Coronary artery (tissue), 2 donors: ENCODE measurements at places on chromosomes 5 and 9.

DNA sequence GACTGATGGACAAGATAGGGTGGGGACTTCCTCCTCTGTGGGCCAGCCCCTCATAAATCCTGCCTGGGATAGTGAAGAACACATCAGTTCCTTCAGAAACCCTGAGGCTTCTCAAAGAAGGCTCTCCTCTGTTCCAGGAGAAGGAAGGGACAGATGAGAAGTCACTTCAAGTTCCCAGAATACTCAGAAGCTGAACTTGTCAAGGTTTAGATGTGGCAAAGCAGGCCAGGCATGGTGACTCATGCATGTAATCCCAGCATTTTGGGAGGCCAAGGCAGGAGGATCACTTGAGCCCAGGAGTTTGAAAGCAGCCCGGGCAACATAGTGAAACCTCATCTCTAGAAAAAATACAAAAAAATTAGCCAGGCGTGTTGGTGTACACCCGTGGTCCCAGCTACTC, 38.5 kb downstream of the STOM start:
- DNase-seq, result no peak

DNA sequence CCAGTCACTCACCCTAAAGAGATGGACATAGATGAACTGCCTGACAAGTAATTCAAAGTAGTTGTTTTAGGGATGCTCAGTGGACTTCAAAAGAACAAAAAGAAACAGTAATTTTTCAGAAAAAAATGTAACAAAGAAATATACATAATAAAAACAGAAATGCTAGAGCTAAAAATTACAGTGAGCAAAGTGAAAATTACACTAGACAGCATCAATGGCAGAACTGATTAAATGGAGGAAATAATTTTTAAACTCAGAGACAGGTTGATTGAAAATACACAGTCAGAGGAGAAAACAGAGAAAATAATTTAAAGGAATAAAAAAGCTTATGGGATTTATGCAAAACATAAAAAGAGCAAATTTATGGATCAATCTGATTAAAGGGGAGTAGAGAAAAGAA, 1968.4 kb downstream of the EFNA5 start:
- DNase-seq, result no peak

DNA sequence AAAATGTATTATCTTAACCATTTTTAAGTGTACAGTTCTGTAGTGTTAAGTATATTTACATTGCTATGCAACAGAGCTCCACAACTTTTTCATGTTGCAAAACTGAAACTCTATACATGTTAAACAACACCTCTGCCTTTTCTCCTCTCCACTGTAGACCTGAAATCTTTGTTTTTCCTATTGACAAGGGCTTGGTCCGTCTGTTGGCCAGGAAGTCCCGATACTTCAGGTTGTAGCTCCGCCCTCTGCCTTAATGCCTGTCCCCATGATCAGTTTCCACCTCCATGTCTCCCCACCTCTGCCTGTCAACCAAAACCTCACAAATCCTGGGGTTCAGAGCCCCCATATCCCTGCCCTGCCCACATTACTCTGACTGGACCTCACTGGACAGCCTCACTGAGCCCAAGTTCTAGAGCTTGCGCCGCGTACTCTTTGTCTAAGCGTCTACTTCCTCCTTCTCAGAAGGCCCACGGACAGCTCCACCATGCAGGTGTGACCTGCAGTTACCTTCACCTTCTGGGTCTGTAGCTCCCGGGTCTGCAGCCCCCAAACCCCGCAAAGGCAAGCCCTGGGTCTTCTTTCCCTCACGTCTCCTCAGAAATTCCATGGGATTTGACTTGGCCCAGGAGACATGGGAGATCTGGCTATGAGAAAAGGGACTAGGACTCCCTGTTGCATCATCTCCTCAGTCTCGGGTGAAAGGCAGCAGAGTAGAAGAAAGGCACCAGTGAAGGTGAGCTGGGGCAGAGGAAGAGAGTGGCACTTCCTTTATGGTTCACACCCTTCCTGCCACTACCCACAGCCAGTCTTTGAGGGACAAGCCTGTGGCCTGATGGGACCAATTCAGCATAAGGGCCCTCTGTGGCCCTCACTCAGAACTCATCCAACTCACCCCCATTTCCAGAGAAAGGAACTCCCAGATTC, 8.0 kb downstream of the GLIPR2 start:
- DNase-seq, result no peak

DNA sequence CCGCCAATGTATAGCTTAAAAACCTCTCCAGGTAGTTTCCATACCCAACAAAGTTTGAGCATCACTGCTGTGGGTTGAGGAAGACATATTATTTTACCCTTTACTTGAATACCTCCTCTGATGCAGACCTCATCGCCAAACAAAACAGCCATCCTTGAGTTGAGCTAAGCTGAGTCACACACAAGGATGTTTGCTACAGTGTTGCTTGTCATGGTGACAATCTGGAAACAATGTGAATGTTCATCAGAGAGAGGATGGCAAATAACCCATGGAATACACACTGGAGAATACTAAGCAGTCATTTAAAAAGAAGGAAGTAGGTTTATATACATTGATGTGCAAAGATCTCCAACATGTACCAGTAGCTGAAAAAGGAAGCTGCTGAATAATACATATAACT, 41.1 kb upstream of the TCF7 start:
- DNase-seq, result no peak

- no peak for DNase-seq
Measured at GRCh38 chr9:124456341-124457078, 6.3 kb downstream of the ADGRD2 start.

DNA sequence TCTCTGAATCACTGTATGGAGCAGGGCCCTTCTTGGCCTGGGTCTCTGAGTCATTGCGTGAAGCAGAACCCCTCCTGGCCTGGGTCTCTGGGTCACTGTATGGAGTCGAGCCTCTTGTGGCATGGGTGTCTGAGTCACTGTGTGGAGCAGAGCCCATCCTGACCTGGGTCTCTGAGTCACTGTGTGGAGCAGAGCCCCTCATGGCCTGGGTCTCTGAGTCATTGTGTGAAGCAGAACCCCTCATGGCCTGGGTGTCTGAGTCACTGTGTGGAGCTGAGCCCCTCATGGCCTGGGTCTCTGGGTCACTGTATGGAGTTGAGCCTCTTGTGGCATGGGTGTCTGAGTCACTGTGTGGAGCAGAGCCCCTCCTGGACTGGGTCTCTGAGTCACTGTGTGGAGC, 94.0 kb upstream of the RAPGEF1 start:
- DNase-seq, result no peak

GRCh38 chr5:15762668-15763067, 262.7 kb downstream of the FBXL7 start:
- no peak for DNase-seq

DNA sequence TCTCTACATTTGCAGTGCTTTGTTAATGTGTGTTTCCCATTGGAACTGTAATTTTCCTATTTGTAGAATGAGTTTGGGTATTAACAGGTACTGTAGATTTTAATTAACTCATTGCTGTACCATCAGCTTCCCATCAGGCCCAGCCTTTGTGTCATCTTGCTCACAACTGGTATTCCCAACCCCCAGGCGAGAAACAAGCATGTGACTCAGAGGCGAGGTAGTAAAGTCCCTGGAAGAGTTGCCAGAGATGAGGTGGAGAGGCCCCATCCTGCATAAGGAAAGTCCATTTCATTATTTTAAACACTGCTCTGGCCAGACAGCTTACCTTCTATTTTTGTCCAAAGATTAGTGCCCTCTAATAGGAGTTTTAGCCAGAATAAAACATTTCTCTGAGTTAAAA, 29.9 kb downstream of the ADCY2 start:
- DNase-seq, result no peak

GRCh38 chr5:143057580-143057999, 287.4 kb downstream of the ARHGAP26 start:
- DNase-seq, result no peak

DNA sequence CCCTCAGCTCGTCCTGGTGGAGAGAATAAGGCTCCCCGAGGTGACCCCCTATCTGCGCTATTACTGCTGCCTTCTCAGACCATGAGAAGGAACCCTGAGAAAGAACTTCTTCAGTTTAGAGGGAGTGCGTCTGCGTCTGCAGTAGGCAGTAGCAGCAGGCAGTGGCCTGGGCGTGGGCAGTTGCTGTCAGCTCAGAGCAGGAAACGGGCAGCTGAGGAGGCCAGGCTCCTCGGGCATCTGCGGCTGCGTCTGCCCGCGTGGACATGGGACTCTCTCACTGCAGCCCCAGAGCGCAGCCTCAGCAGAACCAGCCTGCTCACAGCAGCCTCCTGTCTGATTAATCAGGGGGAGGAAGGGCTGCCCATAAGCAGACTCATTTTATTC, 49.8 kb upstream of the FCN1 start:
- no peak for DNase-seq
